ENCODE measurements at places on chromosomes 12 and 14.

GRCh38 chr12:54859502-54859901 lies 5.2 kb downstream of the MUCL1 start:
- DNase-seq = no peak

DNA sequence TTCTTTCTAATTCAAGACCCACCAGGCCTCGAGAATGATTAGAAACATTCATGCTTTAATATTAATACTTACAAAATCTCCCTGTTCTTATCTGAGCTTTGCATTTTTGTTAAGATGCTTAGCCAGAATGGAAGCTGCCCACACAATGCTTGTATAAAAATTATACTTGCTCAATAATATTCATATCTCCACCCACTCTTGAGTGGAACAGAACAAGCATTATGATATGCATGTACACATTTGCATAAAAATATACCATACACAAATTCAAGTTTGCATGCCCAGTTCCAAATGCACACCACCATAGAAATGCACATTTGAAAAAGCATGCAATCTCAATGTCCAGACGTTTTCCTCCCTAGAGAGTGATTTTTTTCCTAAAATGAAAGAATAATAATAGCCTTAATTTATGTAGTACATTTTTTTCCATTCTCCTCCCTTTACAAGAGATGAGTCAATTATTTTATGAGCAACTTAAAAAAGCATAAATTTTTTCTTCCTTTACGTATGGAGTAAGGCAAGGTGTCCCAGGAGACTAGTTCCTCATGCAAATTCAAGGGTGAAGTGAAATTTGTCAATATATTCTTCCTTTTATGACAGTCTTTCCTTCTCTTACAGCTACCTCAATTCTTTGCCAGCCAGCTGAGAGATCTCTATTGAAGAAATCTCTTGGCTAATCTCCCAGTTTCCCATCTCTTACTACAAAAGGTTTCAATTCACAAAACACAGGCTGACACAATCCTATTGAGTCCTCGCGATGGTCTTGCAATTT lies 313.1 kb upstream of the GARIN6 start:
- no peak for DNase-seq

GRCh38 chr12:120873226-120873625 lies 30.9 kb downstream of the SPPL3 start:
- no peak for DNase-seq

GRCh38 chr14:66240105-66240504 lies 246.1 kb upstream of the CCDC196 start:
- DNase-seq = no peak

DNA sequence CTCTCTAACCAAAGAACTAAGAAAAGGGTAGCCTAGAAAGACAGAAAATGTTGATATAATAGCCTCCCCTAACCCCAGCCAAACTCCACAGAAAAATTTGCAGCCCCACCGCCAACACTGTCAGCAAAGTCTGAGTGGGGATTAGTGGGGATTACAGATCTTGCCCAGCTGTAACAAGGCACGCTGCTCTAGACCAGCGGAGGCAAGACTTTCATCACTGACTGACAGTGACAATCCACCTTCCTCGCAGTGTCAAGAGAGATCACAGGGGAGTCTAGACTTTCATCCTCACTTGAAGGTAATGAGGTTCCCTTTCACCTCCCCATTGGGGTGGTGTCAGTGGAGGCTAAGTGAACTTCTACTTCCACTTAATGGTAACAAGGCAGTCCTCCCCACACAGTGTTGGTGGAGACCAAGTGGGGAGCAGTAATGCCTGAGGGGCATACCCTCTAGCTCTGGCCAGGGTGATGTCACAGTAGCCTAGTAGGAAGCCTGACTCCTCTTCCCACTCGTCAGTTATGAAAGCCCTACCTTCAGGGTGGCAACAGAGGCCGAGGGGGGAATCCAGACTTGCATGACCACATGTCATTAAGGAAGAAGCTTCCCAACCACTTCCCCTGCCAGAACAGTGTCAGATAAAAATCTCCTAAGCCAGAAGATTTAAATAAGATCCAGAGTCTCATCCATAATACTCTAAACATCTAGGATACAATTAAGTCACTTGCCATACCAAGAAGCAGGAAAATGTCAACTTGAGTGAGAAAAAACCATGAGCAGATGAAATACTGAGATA lies 91.7 kb upstream of the RASSF8 start:
- no peak for DNase-seq
